Epithelial cell of prostate (primary cell): ENCODE measurements at places on chromosomes 6 and 20.

DNA sequence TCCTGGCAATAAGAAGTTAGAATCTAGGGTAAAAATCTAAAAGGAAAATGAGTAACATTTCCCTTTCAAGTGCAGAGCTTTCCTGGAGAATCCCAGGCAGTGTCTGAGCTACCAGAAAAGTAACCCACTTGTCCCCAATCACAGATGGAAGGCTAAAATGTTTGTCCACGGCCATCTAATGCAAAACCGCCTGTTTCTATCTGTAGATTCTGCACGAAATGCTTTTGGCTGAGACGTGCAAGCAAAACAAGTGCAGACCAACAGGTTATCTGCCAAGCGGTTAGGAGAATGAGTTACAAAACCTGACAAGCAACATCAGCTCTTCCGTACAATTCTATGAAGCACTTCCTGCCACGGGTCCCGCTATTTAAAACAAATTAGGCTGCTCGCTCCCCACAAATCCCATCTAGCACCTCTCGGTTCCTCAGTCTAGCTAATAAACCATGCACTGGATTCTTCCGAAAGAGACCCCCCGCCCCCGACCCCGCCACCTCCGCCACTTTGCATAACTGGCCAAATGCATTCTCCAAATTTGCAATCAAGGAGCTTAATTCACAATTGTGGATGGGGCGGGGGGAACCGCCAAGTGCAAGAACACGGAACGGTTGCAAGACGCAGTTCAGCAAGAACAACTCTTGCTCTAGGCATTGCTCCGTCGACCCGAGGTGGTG lies 1.4 kb downstream of the ELOVL5 start:
- no peak for DNase-seq

DNA sequence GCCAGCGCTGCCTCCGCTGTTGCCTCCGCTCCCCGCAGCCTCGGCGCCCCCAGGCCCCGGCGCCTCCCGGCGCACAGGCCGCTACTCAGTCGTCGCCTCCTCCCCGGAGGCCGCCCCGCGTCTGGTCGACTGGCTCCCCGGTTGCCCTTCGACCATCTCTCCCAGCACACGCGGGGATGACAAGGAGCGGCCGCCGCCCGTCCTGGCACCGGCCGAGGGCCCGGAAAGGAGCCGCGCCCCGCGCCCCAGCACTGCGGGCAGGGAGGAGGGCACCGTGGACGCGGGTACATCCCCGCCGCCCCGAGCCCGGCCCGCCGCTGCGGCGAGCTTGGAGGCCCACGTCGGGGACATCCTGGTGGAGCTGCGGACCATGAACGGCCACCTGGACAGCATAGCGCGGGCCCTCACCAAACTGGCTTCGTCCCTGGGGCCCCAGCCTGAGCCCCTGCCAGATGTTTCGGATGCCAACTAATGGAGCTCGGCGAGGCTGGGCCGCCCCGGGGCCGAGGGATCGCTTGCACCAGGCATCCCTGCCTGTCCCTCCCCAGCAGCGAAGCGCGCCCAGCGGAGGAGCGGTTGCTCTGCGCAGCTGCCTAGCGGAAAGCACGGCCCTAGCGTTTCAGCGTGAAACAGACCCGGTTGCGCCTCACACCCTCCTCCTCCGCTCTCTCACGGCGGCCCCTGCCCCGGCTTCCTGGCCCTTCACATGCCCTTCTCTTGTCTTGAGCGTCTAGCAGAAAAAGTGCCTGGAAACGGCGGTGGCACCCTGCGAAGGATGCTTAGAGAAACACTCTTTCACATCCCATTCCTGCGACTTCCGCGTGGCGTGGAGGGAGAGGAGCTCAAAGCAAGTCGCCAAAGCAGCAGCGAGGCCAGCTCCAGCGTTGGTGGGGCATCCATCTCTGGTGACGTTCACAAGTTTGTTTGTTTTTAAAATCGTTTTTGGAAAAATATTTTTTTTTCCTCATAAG lies 285.8 kb upstream of the SUPT3H start:
- DNase-seq: no peak

DNA sequence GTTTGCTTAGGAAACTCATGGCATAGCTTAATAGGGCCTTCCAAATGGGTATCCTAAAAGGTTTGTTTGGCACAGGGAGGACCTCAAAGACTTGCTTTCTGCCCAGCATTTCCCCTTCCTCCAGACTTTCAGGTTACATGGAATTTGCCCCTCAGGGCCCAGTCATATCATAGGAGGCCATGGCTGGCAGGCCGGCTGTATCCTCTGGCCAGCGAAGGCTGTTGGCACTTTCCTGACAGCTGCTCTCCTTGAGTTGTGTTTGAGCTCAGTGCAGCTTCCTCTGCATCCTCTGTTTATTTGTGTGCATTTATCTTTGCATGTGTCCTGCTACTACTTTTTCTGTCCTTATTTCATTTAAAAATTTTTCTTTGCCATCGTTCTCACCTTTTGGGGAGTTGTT lies 90.9 kb downstream of the ANKS1A start:
- DNase-seq: no peak

GRCh38 chr6:121573481-121573880 lies 138.0 kb downstream of the GJA1 start:
- DNase-seq: no peak

GRCh38 chr20:56004611-56005388 lies 519 bp downstream of the CBLN4 start:
- no peak for DNase-seq

DNA sequence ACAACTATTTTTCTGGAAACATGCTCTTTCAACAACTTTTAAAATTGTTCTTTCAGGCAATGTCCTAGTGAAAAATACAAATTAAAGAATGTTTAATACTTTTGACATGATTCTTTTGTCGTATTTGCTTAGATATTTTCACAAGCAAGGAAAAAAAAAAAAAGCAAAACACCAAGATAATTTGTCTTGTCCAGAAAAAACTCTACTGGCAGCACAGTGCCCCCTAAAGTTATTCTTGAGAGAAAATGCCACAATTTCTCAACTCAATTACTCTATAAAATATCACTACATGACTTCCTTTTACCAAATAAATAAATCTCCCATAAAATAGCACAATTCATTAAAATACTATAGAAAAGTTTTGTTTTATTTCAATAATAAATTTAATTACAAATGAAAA lies 652.5 kb upstream of the EPHA7 start:
- no peak for DNase-seq

DNA sequence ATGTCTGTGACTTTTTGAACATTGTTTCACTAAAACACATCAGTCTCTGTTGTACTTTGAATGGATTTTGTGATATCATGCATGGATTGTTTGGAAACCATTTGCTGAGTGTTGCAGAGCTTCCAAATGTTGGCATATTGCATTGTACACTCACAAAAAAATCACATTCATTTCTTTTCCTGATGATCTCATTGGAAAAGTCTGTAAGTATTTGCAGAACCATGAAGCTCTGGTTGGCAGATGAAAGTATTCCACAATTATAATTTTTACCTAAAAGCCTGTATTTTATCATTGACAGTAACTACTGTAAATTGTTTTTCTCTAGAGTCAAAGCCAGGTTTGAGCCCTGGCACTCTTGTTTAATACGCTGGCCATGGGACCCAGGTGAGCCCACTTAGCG lies 42.1 kb downstream of the VAPB start:
- DNase-seq: no peak

DNA sequence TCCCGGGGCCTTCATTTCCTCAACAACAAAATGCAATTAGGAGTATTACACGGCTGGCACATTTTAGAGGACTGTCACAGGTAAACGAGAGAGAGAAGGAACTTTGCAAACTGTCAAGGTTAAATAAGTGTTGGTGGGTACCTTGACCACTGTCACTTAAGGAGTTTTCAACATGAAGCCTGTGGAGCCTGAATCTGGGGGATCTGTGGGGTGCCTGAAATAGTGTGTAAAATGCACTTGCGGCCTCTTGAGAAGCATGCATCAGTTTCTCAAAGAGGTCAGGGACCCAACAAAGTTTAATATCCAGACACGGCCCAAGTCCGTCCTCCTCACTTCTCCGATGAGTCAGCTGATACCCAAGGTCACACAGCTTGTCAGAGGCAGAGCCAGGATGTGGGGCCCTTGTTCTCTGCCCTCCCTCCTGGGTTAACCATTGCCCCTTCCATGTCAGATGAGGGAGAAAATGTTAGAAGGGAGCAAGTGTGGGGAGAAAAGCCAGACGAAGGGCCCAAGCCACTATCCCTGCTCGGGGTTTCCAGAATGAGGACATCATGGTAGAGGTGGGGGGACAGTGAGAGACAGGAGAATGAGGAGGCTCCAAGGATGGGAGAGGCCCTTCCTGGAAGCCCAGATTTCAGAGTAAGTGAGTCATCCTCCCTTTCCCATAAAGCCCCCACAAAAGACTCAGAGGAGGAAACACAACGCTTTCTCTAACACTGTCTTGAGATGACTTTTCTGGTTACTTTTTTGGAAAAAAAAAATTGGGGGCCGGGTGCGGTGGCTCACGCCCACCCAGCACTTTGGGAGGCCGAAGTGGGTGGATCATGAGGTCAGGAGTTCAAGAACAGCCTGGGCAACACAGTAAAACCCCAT lies 42.2 kb downstream of the C6orf132 start:
- no peak for DNase-seq

DNA sequence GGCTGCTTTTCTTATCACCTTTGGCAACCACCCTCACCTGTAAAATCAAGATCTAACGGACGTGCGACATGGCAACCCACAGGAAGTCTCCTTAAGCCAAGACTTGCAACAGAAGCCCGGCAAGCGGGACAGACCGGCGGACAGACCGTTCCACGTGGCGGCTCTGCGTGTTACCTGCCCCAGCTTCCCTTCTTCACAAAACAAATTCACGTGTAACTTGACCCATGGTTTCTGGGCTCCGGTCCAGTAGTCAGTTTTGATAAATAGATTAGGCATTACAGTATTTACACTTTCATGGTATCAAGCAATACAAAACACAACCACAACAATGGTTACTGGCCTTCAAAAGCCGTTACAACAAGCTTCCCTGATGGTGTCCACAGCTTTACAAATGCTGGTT lies 133.8 kb downstream of the PRND start:
- no peak for DNase-seq

DNA sequence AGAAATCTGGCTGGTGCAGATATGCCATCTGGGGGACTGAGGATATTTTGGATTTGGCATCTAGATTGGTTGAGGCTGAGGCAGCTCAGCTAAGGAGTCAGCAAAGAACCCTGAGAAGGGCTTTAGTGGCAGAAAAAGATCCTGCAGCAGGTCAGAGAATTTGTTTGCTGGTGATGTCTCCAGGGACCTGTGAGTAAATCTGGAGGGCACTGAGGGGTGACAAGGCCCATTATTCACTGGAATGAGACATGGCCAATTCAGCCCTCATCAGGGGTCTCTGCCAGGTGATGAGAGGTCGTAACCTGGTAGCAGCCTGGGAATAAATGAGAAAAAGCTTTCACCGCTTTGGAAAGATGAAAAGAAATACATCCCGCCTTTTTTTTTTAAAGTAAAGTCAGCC lies 118.3 kb upstream of the FBXL4 start:
- DNase-seq: no peak

DNA sequence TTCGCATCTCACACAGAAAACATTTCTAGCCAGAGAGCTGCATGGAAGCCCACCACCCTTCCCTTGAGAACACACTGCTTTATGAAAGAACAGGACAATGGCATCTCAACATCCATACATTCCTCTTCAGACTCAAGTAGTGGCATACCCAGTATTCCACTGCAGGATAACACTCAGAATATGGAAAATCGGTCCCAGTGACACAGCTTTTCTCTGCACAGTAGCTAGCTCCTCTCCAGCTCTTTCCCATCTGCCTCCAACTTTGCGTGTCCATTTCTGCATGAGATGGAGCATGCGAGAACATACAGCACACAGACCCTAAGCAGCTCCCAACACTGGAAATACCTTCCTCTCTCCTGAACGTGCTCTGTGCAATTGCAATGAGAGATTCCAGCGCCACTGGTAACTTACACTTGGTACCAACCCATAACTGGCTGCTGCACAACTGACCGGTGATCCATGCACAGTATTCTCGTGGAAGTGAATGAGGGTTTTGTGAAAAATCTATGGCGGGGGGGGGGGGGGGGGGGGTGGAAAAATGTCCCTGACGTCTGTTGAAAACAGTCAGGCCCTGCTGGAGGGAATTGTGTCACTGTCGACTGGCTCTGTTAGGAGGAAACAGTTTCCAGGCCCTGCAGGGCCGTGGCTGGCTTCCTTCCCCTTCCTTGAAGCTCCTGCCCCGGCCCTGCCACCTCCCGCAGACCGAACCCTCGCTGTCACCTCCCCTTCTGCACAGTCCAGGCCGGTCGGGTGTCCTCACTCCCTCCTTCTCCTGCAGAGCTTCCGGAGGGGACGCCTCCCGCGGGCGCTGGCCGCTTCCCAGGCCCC lies 265.9 kb upstream of the QKI start:
- no peak for DNase-seq

DNA sequence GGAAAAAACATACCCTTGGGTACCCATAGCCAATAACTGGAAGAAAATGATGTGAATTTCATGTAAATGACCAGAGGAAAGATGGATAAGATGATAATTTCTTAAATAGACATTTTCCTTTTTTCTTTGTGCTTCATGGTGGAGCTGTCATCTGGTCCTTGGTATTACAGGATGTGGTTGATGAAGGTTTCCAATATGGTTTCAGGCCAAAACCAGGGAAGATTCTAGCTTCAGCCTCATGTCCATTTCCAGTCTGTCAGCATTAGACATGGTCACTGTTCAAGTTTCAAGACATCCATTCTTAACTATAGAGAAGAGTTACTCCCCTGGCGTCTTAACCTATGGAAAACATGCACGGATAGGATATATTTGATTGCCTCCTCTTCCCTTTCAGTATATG lies 63.6 kb downstream of the SSR1 start:
- DNase-seq: no peak

DNA sequence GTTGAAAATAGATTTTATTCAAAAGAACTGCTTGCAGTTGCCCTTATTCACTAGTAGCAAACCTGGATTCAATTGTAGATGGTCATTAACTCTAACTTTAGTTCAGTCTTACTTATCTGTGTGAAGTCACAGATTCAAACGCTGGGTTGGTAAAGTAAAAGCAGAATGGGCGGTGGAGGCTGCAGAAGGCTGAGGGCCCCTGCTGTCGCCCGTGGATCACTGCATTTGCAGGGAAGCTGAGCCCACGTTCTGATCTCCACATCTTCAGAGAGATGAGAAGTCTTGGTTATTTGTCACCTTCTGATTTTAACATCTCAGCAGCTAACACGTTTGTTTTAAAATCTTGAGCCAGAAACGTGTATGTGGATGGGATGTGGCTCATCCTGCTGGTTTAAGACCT lies 75.1 kb downstream of the SNX9 start:
- no peak for DNase-seq

DNA sequence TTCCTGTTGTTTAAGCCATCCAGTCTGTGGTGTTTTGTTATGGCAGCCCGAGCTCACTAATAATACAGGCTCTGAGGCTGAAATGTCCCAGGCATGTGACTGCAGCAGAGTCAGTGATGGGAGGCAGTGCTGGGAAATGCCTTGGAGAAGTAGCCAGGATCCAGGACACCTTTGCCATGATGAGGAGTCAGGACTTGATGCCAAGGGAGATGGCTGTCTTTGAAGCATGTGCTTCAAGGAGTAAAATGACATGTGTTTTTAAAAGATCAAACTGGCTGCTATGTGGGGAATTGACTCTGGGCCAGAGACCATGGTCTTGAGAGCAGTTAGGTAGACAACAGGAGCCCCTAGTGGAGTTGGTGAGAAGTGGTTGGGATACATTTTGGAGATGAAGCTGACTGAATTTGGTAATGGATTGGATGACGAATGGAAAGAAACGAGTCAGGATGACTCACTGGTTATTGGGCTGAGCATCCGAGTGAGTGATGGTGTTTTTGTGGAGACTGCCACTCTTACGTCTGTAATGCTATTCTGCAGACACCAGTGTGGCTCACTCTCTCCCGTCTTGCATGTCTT lies 322.2 kb downstream of the PLCB1 start:
- DNase-seq: peak; percentile 37
